LHCN-M2 (cell line): ENCODE measurements at places on chromosomes 4 and X. TPM values are rescaled to one million over a fixed set of nuclear protein-coding genes. Genes with fewer than 3 reads are reported as not detected.

AWAT2 gene
- 0.13 TPM in 1 of 2 replicates, not detected in the other for total RNA-seq

GCNA gene
- 2.1 and 2.2 TPM in 2 replicates for total RNA-seq

NUDT10 gene
- total RNA-seq = 1.1 and 1.2 TPM in 2 replicates

GAGE2A gene
- not detected in 2 replicates for total RNA-seq

ITM2A gene
- total RNA-seq = not detected in 2 replicates

ARSH gene
- total RNA-seq = not detected in 2 replicates

DCAF12L1 gene
- total RNA-seq = not detected in 2 replicates

HMGB3 gene
- total RNA-seq = 33.9 and 39.8 TPM in 2 replicates

FRMD7 gene
- total RNA-seq = not detected in 2 replicates

TMEM255A gene
- 0.06 and 0.17 TPM in 2 replicates for total RNA-seq

SLC2A9 gene
- 0.40 and 0.77 TPM in 2 replicates for total RNA-seq

TMEM156 gene
- total RNA-seq = 0.77 and 0.86 TPM in 2 replicates

FAM184B gene
- not detected in 2 replicates for total RNA-seq

SOWAHD gene
- 0.51 and 0.69 TPM in 2 replicates for total RNA-seq

SRPX2 gene
- 62.8 and 74.5 TPM in 2 replicates for total RNA-seq

FAM9C gene
- not detected in 2 replicates for total RNA-seq

DRP2 gene
- 2.5 and 3.1 TPM in 2 replicates for total RNA-seq

SLC9B1 gene
- total RNA-seq = 0.13 and 0.52 TPM in 2 replicates

CLNK gene
- total RNA-seq = not detected in 2 replicates

ATP1B4 gene
- total RNA-seq = not detected in 2 replicates

LYAR gene
- 26.1 and 26.6 TPM in 2 replicates for total RNA-seq

GPR50 gene
- total RNA-seq = not detected in 2 replicates

ATP6AP2 gene
- 106 and 114 TPM in 2 replicates for total RNA-seq
